CD4-positive, alpha-beta T cell treated with Interferon alpha-2 for 1 hour (primary cell): ENCODE measurements at places on chromosomes 4 and X.

- no peak for DNase-seq
Measured at GRCh38 chr4:78439328-78439727, 112.2 kb upstream of the ANXA3 start.

- no peak for DNase-seq
Measured at GRCh38 chrX:17567821-17568220, 169.5 kb upstream of the SCML1 start.

- no peak for DNase-seq
Measured at GRCh38 chr4:154009788-154010187, 220.9 kb upstream of the SFRP2 start.

GRCh38 chr4:153209410-153209809, 5.2 kb downstream of the TRIM2 start:
- DNase-seq, result no peak

DNA sequence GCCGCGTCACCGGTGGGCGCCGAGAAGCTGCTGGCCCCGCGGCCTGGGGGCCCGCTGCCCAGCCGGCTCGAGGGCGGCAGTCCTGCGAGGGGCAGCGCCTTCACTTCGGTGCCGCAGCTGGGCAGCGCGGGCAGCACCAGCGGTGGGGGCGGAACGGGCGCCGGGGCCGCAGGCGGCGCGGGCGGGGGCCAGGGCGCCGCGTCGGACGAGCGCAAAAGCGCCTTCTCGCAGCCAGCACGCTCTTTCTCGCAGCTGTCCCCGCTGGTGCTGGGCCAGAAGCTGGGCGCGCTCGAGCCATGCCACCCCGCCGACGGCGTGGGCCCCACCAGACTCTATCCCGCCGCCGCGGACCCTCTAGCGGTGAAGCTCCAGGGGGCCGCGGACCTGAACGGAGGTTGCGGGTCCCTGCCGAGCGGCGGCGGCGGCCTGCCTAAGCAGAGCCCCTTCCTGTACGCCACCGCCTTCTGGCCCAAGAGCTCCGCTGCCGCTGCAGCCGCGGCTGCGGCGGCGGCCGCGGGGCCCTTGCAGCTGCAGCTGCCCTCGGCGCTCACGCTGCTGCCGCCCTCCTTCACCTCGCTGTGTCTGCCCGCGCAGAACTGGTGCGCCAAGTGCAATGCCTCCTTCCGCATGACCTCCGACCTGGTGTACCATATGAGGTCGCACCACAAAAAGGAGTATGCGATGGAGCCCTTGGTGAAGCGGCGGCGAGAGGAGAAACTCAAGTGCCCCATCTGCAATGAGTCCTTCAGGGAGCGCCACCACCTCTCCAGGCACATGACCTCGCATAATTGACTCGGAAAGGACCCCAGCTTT, 5.6 kb downstream of the PRDM8 start:
- peak; percentile 65 for DNase-seq

DNA sequence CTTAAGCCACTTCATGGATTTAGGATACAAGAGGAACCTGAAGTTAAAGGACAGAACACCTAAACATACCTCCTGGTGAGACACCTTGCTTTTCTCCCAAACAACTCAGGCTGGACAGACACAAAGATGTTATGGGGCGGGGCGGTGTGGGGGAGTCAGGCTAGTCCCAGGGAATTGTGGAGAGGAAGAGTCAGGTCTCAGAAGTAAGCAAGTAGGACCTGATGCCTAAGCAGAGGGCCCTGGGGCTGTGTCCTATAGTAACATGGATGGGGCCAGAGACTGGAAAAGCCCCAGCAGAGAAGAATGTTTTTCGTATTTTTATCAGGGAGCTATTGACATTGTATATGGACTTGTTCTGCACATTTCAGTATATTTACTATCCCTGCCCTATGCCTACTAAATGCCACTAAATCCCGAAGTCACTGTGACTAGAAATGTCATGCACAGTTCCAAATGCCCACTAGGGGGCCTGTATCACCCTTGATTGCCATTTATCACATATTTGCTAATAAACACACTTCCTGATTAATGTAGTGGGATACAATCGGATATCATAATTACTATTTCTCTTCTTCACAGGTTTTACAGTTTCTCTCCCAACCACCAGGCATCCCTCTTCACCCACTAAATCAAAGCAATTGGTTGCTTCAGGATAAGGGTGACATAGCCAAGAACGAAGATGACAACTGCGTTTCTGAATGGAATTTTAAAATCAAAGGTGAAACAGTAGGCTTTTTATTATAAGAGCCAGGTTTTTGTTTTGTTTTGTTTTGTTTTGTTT, 23.8 kb upstream of the ARHGAP10 start:
- DNase-seq, result peak; percentile 71

DNA sequence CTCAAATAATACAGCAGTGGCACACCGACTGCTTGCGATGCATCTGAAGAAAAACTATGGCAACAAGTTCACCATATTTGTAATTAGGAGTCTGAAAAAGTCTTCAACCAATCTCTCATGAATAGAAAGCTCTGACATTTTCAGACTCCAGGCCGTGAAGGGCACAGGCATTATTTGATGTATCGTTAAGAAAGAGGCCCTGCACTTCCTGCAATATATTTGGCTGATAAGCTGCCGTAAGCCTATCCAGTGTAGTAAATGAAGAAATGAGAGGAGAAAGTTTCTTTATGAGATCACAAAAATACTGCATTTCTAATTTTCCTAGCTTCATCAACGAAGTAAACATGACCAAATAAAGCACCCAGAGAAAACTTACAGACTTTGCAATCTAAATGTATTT, 613.8 kb upstream of the TECRL start:
- no peak for DNase-seq

GRCh38 chrX:71912156-71912555, 1.5 kb downstream of the NHSL2 start:
- no peak for DNase-seq

GRCh38 chr4:123350191-123350544, 46.4 kb upstream of the SPRY1 start:
- DNase-seq, result no peak

DNA sequence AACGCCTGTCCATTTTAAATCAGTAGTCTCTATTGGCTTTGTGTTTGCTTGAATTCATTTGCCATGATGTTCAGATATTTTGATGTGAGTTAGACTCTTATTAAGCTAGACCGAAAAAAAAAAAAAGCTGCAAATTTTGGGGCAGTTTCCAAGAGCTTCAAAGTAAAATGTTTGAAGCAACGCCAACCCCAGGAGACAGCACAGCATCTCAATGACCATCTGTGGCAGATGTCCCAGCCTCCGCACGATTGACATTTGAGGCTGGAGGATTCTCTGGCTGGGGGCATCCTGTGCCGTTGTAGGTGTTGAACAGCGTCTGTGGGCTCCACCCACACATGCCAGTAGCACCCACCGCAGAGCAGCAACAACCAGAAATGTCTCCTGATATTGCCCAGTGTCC, 17.1 kb upstream of the ARSF start:
- no peak for DNase-seq

DNA sequence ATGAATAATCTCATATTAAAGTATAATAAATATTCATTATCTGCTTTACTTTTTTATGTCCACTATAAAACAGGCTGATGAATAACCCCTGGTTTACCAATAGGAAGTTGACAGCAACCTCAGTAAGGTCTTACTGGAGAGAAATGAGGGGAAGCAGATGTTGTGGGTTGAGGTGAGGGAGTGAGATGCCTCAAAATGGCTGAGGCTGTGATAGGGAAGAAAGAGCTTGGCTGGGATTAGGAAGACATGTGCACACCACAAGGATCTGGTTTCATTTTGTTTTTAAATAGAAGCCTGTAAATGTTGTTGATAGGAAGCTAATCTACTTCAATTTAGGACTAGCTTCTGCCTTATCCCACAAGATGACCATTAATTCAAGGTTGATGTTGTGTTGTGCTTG, 14.4 kb upstream of the CYBB start:
- DNase-seq, result no peak
